ENCODE measurements at places on chromosomes 7 and 10. TPM values are rescaled to one million over a fixed set of nuclear protein-coding genes. Genes with fewer than 3 reads are reported as not detected.
A peak's percentile ranks its signal among the peaks of the same experiment; 100 is the strongest.

Gene RADIL
- 0.04 TPM for total RNA-seq

Gene SNX13
- total RNA-seq, result 23.4 TPM

Gene ZNF503
- 0.13 TPM for total RNA-seq

Gene SH2B2
- 1.8 TPM for total RNA-seq

Gene WNT8B
- not detected for total RNA-seq

GRCh38 chr10:20466731-20467130 lies 430.4 kb downstream of the NEBL start:
- no peaks in the 10 kb centered on the region for H3K27me3 ChIP-seq
- H3K36me3 ChIP-seq, result no peaks in the 10 kb centered on the region
- no peak for DNase-seq
- no peaks in the 10 kb centered on the region for H3K4me1 ChIP-seq
- no peak overlapping the region for H3K4me3 ChIP-seq

- no peak for DNase-seq
- no peak overlapping the region for H3K27ac ChIP-seq
- peaks cover 7% of the 10 kb centered on the region for H3K4me1 ChIP-seq
- H3K4me3 ChIP-seq, result no peak overlapping the region
- no peaks in the 10 kb centered on the region for H3K27me3 ChIP-seq
Measured at GRCh38 chr7:35866186-35866585, 65.3 kb downstream of the SEPTIN7 start.

- no peaks in the 10 kb centered on the region for H3K4me1 ChIP-seq
- H3K4me3 ChIP-seq, result no peak overlapping the region
- H3K27me3 ChIP-seq, result no peaks in the 10 kb centered on the region
- no peaks in the 10 kb centered on the region for H3K36me3 ChIP-seq
- DNase-seq, result no peak
Measured at GRCh38 chr10:20247891-20248708, 431.9 kb downstream of the PLXDC2 start.

DNA sequence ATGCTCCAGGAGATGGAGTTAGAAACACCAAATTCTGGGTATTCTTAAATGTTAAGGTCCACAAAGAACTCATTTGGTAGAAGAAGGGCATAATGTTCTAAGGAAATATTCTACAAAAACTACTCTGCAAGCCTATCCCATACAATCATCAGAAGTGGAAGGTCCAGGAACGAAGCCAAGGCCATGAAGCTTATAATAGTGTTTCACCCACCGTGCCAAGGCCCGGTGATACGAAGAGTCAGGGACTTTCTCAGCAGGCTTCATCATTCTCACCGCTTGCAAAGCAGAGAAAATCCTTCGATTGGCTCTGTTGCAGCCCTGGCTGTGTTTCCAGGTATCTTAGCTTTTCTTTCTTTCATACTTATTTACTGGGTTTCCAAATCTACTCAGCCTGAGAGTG lies 351.9 kb upstream of the CELF2 start:
- no peaks in the 10 kb centered on the region for H3K4me1 ChIP-seq
- no peaks in the 10 kb centered on the region for H3K27me3 ChIP-seq
- H3K4me3 ChIP-seq, result no peak overlapping the region

DNA sequence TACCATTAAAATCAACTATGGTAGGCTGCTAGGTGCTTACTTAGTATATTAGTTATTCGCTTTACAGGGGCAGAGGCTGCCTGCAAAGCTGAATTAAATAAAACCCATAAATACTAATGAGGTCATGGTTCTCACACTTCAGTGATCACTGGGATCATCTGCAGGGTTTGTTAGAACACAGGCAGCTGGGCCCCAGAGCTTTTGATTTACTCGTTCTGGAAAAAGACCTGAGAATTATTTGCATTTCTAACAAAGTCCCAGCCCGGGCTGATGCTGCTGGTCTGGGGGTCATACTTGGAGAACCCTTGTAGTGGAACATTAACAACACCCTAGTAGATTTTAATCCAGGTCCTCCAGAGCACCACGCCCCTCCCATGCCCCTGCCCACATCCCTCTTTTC lies 8.5 kb downstream of the UCN3 start:
- DNase-seq, result no peak
- no peak overlapping the region for H3K4me3 ChIP-seq
- no peak overlapping the region for H3K27ac ChIP-seq
- H3K27me3 ChIP-seq, result no peaks in the 10 kb centered on the region

DNA sequence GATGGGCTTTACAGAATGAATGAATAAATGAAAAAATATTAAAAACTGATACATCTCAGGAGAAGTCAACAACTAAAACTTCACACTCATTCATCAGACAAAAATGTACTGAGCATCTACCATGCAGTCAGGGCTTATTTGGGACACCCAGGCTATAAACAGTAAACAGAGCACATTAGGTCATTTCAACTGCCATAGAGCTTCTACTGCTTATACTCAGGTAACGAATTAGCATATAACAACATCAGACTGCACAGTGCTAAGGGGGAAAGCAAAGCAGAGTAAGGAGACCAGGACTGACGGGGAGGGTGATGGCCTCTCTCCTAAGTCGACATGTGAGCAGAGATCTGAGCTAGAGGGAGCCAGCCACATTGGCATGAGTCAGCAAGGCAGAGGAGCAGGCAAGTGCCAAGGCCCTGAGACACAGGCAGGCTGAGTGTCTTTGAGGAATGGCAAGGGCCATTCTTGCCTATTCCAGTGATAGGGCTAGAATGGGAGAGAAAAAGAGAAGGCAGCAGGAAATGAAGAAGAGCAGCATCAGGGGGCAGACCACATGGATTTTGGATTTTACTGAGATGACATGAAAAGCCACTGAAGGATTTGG lies 528.9 kb downstream of the PARD3 start:
- no peaks in the 10 kb centered on the region for H3K4me1 ChIP-seq
- no peaks in the 10 kb centered on the region for H3K27me3 ChIP-seq
- no peak for DNase-seq
- H3K36me3 ChIP-seq, result no peaks in the 10 kb centered on the region
- no peak overlapping the region for H3K4me3 ChIP-seq

DNA sequence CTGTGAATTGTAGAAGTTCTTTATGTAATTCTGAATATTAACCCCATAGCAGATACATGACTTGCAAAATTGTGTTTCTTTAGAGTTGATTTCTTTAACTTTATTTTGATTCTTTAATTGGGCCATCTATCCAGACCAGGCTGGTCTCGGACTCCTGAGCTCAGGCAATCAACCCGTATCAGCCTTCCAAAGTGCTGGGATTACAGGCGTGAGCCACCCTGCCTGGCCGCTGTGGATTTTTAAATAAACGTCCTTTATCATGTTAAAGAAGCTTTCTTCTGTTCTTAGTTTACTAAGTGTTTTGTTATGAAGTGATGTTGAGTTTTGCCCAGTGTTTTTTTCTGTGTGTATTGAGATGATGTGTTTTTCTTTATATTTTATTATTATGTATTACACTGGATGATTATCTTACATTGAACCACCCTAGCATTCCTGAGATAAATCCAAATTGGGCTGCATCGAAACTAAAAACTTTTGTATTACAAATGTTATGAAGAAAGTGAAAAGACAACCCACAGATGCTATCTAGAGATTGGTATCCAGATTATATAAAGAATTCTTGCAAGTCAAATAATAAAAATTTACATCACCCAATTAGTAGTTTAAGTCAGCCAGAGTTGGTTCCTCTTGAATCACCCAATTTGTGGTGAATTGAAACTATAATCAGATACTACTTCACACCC lies 118.1 kb downstream of the TPST1 start:
- no peaks in the 10 kb centered on the region for H3K4me1 ChIP-seq
- H3K4me3 ChIP-seq, result no peak overlapping the region
- H3K27me3 ChIP-seq, result no peaks in the 10 kb centered on the region

DNA sequence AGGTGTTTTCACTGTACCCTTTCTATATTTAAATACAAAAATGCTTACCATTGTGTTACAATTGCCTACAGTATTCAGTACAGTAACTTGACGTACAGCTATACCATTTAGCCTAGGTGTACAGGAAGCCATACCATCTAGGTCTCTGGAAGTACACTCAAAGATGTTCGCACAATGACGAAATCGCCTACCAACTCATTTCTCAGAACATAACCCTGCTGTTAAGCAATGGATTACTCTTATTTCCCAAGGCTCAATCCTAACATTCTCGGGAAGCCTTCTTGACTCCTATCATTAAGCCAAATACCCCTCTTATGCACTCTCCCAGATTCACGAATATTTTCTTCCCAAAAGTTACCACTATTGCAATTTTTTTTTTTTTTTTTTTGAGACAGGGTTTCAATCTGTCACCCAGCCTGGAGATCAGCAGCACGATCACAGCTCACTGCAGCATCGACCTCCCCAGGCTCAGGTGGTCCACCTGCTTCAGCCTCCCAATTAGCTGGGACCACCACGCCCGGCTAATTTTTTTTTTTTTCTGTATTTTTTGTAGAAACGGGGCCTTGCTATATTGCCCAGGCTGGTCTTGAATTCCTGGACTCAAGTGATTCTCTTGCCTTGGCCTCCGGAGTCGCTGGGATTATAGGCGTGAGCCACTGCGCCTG lies 1.5 kb downstream of the CWF19L1 start:
- H3K27me3 ChIP-seq, result no peaks in the 10 kb centered on the region
- no peak for DNase-seq
- no peak overlapping the region for H3K27ac ChIP-seq

DNA sequence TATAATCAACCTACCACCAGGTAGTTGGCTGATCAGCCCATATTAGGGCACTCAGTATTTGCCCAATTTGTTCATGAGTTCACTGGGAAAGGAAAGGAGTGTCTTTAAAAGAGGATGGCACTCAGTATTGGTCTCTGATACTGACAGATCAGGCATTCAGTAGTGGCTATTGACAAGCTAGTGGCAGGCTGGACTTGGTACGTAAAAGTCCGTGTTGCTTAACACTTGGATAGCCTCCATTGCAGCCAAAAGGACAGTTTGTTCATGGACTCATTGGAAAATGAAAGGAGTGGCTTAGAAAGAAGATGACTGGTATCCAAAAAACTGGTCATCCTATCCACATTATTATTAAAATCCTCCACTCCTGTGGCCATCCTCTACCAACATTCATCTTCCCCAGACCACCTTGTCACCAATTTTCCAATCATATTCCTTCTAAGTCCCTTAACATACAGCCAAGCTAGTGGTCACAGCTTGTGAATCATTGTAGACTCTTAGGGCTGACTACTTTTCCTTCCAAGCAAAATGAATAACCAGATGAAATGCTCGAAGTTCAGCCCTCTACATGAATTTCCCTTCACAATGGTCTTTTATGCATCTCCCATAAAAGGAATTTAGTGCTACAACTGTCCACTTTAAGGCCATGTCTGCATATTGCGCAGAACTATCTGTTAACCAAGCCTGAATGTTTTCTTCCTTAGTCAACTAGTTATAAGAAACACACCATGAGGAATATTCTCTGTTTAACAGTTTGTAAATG lies 78.6 kb upstream of the MAGI2 start:
- H3K27me3 ChIP-seq, result no peaks in the 10 kb centered on the region
- H3K4me1 ChIP-seq, result no peaks in the 10 kb centered on the region
- no peak for DNase-seq
- no peak overlapping the region for H3K27ac ChIP-seq
- H3K4me3 ChIP-seq, result no peak overlapping the region

DNA sequence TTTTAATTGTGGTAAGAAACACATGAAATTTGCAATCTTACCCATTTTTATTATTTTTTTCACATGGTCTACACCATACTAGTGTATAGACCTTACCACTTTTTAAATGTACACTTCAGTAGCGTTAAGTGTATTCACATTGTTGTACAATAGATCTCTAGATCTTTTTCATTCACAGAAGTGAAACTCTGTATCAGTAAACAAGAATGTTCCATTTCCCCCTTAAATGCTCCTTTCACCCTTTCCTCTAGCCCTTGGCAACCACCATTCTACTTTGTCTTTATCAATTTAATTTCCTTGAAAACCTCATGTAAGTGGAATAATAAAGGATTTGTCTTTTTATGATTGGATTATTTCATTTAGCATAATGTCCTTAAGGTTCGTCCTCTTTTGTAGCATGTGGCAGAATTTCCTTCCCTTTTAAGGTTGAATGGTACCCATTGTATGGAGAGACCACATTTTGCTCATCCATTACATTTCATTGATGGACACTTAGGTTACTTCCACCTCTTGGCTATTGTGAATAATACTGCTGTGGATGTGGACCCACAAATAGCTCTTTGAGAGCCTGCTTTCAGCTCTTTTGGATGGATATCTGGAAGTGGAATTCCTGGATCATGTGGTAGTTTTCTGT lies 45.7 kb downstream of the SNX10 start:
- H3K4me3 ChIP-seq, result no peak overlapping the region
- no peak overlapping the region for H3K27ac ChIP-seq
- DNase-seq, result no peak
- H3K27me3 ChIP-seq, result no peaks in the 10 kb centered on the region

- no peak overlapping the region for H3K27ac ChIP-seq
- H3K4me3 ChIP-seq, result no peak overlapping the region
- DNase-seq, result no peak
- H3K36me3 ChIP-seq, result no peaks in the 10 kb centered on the region
- no peaks in the 10 kb centered on the region for H3K27me3 ChIP-seq
- H3K4me1 ChIP-seq, result no peaks in the 10 kb centered on the region
Measured at GRCh38 chr7:50637725-50638643, 72.8 kb upstream of the DDC start.

GRCh38 chr7:43876976-43877745 lies 7.8 kb upstream of the MRPS24 start:
- no peaks in the 10 kb centered on the region for H3K4me1 ChIP-seq
- H3K27ac ChIP-seq, result no peak overlapping the region
- DNase-seq, result no peak
- H3K36me3 ChIP-seq, result peaks cover 34% of the 10 kb centered on the region
- H3K4me3 ChIP-seq, result no peak overlapping the region

DNA sequence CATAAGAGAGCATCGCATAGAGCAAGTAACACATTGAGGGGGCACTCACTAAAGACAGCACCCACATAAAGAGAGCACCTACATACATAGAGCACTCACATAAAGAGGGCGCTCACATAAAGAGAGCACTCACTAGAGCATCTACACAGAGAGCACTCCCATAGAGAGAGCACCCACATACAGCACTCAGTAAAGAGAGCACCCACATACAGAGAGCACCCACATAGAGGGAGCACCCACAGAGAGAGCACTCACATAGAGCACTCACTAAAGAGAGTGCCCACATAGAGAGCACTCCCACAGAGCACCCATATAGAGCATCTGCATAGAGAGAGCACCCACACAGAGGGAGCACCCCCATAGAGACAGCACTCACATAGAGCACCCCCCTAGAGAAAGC lies 47.8 kb downstream of the INSIG1 start:
- DNase-seq, result no peak
- peak overlapping the region; percentile 14 for H3K4me3 ChIP-seq
- no peak overlapping the region for H3K27ac ChIP-seq
- H3K27me3 ChIP-seq, result peaks cover 4% of the 10 kb centered on the region
- H3K4me1 ChIP-seq, result peaks cover 4% of the 10 kb centered on the region
- H3K36me3 ChIP-seq, result no peaks in the 10 kb centered on the region

- no peaks in the 10 kb centered on the region for H3K36me3 ChIP-seq
- H3K4me3 ChIP-seq, result no peak overlapping the region
- H3K27me3 ChIP-seq, result no peaks in the 10 kb centered on the region
Measured at GRCh38 chr10:68135922-68136792, 26.9 kb downstream of the MYPN start.

GRCh38 chr7:156932006-156932405 lies 17.5 kb upstream of the NOM1 start:
- no peak overlapping the region for H3K27ac ChIP-seq
- H3K4me3 ChIP-seq, result no peak overlapping the region
- no peaks in the 10 kb centered on the region for H3K27me3 ChIP-seq
- no peaks in the 10 kb centered on the region for H3K36me3 ChIP-seq
